ENCODE measurements at places on chromosomes 13 and 19. TPM values are rescaled to one million over a fixed set of nuclear protein-coding genes. Genes with fewer than 3 reads are reported as not detected.

TMEM221 gene
- 0.85 TPM for total RNA-seq

SLC1A6 gene
- not detected for total RNA-seq

KANK3 gene
- 4.7 TPM for total RNA-seq

DLL3 gene
- 9.8 TPM for total RNA-seq

CEACAM16 gene
- 0.14 TPM for total RNA-seq

ZNF563 gene
- total RNA-seq: not detected

TICAM1 gene
- 9.8 TPM for total RNA-seq

IRGC gene
- total RNA-seq: not detected

PLD3 gene
- total RNA-seq: 256 TPM

EXOC3L2 gene
- total RNA-seq: 0.88 TPM

TNNI3 gene
- total RNA-seq: 6.5 TPM

NLRP11 gene
- not detected for total RNA-seq

CYP2F1 gene
- total RNA-seq: not detected

BLOC1S3 gene
- total RNA-seq: 16.3 TPM

KIRREL2 gene
- total RNA-seq: 0.57 TPM

KLK15 gene
- not detected for total RNA-seq

DNAJC15 gene
- total RNA-seq: 0.02 TPM

ZNF491 gene
- total RNA-seq: not detected

HCST gene
- 0.18 TPM for total RNA-seq

FAM83E gene
- total RNA-seq: not detected

PEG3 gene
- not detected for total RNA-seq

PLEKHA4 gene
- total RNA-seq: 2.4 TPM

PSG1 gene
- total RNA-seq: 0.22 TPM

DMKN gene
- 34.8 TPM for total RNA-seq

NLRP9 gene
- total RNA-seq: not detected

RANBP3 gene
- 43.9 TPM for total RNA-seq

RNF17 gene
- not detected for total RNA-seq
